T-helper 2 cell (primary cell): ENCODE measurements at places on chromosomes 2 and 18.

GRCh38 chr2:169839954-169840746, 12.9 kb downstream of the UBR3 start:
- DNase-seq: no peak

- DNase-seq: no peak
These were observed 52.5 kb downstream of the AQP4 start for GRCh38 chr18:26813043-26813442.

DNA sequence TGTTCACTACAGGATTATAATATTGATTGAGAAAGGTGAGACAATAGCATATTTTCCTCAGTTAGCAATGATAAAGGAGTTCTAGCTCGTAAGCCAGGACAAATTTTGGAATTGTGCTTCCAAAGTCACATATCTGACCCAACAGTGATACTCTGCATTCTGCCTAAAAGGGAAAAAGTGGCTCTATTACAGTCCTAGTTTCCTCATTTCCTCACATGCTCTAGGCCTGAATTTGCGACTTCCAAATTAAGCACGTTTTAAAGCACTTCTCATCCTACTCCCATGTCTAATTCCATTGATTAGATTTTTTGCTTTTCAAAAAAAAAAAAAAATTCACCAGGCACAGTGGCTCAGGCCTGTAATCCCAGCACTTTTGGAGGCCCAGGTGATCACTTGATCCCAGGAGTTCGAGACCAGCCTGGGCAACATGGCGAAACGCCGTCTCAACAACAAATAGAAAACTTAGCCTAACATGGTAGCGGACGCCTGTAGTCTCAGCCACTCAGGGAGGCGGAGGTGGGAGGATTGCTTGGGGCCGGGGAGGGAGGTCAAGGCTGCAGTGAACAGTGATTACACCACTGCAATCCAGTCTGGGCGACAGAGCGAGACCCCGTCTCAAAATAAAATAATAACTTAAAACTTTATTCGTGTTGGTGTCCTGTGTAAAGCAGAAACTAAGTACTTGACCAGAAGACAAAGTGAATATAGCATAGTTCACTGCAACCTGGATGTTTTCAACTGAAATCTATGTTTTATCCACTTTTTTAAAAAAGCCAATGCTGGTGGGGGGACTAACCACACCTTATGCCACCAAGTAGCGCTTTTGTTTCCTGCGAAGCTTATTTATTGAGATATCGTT, 1.5 kb downstream of the ESCO1 start:
- no peak for DNase-seq

- no peak for DNase-seq
These were observed 10.7 kb upstream of the POLE4 start for GRCh38 chr2:74947703-74948102.
